Stimulated activated CD4-positive, alpha-beta T cell treated with anti-CD3 and anti-CD28 coated beads, Interleukin-15, amount 100 ng/mL, for 1 hour (primary cell): ENCODE measurements at places on chromosomes 7 and 10.

DNA sequence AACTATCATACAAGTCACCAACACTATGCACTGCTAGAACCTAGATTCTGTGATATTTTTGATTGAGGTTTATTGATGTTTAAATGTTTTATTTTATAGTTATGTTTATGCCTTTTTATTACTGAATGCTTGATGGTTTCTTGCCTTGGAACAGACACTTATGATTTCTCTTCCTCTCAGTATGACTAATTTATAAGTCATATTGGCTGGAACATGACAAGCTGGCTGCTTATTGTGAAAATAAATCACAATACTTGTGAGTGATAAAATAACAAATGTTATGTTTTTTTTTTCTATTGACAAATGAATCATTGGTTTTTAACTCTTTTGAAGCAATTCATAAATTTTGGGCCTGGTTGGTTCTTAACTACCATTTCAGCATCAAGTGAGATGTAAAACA is 142.0 kb upstream of the MALRD1 start:
- DNase-seq: no peak

- no peak for DNase-seq
Observed at GRCh38 chr10:51918884-51919325, 219.5 kb upstream of the CSTF2T start.

- no peak for DNase-seq
Observed at GRCh38 chr10:60186315-60187071, 203.2 kb downstream of the ANK3 start.

DNA sequence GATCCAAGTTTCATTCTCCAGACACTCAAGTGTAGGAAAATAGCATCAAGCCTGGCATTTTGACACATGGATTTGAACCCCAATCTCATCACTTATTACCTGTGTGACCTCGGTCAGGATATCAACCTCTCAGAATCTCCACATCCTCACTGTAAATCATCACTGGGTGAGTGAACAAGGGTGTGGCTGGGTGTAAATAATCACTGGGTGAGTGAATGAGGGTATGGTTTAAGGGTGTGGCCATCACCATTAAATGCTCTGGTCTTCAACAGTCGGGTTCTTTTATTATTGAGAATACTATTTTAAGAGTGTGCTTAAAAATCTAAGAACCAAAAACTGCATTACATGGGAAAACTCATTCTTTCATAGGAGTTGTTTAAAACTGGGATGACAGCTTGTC is 200.1 kb downstream of the DOCK4 start:
- no peak for DNase-seq

- DNase-seq: no peak
Observed at GRCh38 chr7:68309806-68310205, 1288.5 kb upstream of the AUTS2 start.

- DNase-seq: no peak
Observed at GRCh38 chr10:49726593-49726992, 35.5 kb downstream of the OGDHL start.

- no peak for DNase-seq
Observed at GRCh38 chr7:44310221-44310848, 15.1 kb downstream of the CAMK2B start.

GRCh38 chr7:107045195-107045960 is 873 bp downstream of the PRKAR2B start:
- DNase-seq: no peak

GRCh38 chr10:69901628-69902505 is 100.2 kb downstream of the COL13A1 start:
- DNase-seq: no peak

- no peak for DNase-seq
Observed at GRCh38 chr7:141193066-141193465, 119.2 kb downstream of the TMEM178B start.

DNA sequence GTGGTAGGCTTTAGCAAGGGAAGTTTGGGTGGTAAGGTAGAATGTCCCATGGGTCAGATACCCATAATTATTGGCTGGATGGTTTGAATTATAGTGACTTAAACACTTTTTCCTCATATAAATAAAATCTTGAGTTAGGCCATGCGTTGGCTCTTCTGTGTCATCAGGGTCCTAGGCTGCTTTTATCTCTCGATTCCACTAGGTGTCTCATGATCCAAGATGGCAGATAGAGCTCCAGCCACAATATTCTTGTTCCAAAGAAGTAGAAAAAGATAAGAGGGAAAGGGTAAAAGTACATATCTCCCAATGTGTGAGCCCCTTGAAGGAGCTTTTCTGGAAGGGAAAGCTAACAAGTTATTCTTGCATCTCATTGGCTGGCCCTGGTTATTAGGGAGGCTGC is 144.7 kb downstream of the GRK5 start:
- no peak for DNase-seq

GRCh38 chr7:96415293-96415940 is 93.5 kb upstream of the SLC25A13 start:
- no peak for DNase-seq

- DNase-seq: no peak
Observed at GRCh38 chr10:26112532-26112931, 104.0 kb upstream of the GAD2 start.

GRCh38 chr7:100102950-100103840 is 1.8 kb downstream of the AP4M1 start:
- no peak for DNase-seq

DNA sequence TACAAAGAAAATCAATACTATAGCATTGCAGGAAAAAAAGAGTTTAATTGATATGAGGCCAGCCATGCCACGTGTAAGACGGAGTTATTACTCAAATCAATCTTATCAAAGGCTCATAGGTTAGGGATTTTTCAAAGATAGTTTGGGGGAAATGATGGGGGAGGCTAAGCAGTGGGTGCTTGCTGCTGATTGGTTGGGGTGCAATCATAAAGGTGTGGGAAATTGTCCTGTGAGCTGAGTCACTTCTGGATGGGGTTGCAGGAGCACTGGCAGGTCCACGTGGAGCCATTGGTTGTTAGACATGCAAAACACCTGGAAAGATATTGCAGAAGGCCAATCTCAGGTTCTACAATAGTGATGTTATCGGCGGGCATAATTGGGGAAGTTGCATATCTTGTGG is 319.2 kb upstream of the COBL start:
- no peak for DNase-seq

- DNase-seq: no peak
Observed at GRCh38 chr10:88886557-88886956, 6.5 kb downstream of the STAMBPL1 start.

DNA sequence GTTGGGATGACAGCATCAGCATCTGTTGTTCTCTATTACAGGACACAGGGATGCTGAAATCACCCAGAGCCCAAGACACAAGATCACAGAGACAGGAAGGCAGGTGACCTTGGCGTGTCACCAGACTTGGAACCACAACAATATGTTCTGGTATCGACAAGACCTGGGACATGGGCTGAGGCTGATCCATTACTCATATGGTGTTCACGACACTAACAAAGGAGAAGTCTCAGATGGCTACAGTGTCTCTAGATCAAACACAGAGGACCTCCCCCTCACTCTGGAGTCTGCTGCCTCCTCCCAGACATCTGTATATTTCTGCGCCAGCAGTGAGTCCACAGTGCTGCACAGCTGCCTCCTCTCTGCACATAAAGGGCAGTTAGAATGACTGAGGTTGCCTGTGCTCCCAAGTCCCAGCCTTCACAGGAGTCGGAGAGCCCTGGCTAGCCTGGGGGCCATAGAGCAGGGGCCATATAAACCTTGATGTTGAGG is 142.2 kb upstream of the PRSS58 start:
- DNase-seq: no peak

- no peak for DNase-seq
Observed at GRCh38 chr10:118920206-118920605, 109.3 kb upstream of the NANOS1 start.

DNA sequence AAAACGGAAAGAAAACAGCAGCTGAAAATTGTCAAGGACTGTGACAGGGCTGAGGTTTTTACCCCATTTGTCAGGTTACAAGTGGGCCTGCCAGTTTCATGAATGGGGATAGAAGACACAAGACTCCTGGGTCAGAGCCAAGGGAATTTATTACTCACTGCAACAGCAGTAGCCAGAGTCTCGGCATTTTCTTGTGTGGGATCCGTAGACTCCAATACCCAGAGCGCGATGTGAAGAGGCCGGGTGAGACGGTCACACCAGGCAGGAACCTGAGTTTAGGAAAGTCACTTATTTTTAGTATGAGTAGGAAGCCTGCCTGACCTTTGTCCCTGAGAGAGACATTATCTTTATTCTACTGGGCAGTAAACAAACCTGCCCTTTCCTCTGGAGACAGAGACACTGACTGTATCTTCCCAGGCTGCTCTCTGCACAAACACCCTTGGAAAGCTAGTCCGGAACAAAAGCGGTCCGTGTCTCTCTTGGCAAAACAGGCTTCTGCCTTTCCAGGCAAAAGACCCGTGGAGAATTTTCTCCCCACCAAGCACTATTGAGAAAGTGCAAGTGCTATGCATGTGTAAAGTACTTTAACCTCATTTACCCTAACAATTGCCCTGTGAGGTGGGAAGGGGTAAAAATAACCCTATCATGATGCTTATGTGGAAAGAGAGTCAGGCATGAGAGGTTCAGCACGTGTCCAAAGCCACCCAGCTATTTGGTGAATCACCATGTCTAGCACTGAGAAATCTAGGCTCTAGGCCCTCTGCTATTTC is 58.4 kb downstream of the JCAD start:
- DNase-seq: no peak

DNA sequence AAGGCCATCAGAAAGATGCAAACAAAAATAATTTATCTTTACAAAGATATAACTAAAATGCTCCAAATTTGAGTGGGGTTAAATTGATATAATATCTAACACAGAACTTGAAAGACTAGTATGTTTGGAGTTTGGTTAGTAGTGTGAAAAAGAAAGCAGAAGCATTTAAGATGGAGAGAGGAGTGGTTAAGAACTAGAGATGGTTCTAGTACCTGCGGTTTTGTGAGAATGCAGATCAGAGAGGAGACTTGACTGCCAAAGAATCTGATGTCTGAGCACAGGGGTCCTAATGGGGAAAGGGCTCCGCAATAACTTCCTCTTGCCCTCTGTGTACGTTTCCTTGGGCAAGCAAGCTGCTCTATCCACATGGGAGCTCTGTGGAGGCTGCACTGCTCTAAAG is 506.8 kb upstream of the COBL start:
- no peak for DNase-seq

GRCh38 chr7:18504965-18505364 is 9.4 kb downstream of the HDAC9 start:
- no peak for DNase-seq

- no peak for DNase-seq
Observed at GRCh38 chr7:158609313-158609974, 21.8 kb upstream of the PTPRN2 start.

GRCh38 chr7:155244675-155245074 is 53.0 kb upstream of the INSIG1 start:
- DNase-seq: no peak

DNA sequence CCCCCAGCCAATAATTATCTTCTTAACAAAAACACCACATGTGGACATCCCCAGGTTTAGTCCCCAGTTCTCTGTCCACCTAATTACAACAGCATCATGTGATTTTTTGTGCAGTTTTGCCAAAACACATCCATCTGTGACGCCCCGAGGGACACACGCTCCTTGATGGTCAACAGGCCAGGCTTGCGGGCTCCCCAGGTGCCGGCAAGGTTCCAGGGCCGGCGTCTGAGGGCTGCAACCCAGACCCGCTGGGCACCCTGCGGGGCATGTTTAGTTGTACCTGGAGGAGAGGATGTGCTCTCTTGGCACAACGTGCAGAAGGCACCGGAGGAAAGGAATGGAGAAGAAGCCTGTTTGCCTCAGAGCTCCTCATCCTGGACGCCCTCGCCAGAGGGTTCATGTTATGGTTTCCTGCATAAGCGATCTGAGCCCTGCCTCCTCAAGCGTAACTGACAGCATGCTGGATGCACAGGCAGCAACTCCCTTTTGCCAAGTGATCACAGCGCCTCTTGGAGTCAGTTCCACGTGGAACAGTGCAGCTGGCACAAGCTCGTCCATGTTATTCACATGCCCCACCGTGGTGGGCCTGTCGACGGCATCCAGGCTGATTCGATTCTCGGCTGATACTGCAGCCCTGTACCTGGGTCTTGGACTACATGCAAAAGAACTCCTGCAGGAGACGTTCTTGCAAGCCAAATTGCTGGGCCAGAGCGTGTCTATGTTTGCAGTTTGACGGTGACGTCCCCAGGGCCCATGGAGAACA is 41.6 kb downstream of the JAKMIP3 start:
- no peak for DNase-seq

GRCh38 chr7:91551377-91552175 is 287.3 kb downstream of the FZD1 start:
- DNase-seq: no peak

DNA sequence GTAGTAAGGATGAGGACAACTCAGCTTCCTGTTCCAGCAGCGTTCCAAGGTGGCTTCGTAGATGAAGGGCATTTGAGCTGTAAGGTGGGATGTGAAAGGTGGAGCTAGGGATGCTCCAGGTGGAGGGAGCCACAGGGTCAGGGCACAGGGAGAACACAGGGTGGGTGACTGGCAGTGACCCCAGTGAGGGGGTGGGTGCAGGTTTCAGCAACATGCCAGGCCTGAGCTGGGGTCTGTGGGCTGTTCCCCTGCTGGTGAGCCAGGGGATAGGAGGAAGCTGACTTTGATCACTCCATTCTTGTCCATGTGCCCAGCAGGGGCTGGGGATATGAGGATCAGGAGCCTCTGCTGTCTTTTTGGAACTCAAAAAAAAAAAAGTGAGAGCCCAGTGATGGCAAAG is 33.2 kb downstream of the CDH23 start:
- DNase-seq: no peak

GRCh38 chr10:69057261-69057950 is 30.5 kb upstream of the SRGN start:
- DNase-seq: no peak

DNA sequence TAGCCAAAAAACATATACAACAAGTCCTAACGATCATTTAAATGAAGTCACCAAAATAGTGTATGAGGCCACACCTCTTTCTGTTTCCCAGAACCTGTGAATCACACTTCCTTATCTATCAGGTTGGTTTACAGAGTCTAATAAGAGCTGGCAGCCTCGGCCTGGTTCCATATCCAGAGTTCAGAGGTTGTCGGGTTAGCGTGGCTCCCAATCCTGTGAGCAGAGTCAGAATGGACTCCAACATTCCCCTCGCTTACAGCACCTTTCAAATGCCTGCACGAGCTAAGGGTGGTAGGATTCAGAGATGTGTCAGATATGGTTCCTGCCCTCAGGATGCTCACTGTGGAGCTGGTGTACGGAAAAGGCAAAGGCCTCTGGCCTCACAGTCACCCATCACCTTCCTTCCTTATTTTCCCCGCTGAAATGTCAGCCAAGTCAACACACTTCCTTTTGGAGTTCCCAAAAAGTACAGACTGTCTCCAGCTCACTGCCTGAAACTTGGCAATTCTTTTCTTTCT is 6.0 kb downstream of the IL15RA start:
- no peak for DNase-seq

- no peak for DNase-seq
Observed at GRCh38 chr7:132576721-132577085, 433 bp upstream of the PLXNA4 start.

- DNase-seq: no peak
Observed at GRCh38 chr10:128609460-128609859, 483.2 kb upstream of the MKI67 start.
